Type B pancreatic cell (in vitro differentiated cells): ENCODE measurements at places on chromosomes 5 and 9. TPM values are rescaled to one million over a fixed set of nuclear protein-coding genes. Genes with fewer than 3 reads are reported as not detected.
A peak's percentile ranks its signal among the peaks of the same experiment; 100 is the strongest.

GRCh38 chr5:6705959-6706358 is 7.3 kb upstream of the TENT4A start:
- no peaks in the 10 kb centered on the region for H3K36me3 ChIP-seq
- no peak overlapping the region for H3K27ac ChIP-seq
- H3K4me3 ChIP-seq, result no peak overlapping the region
- peaks cover 15% of the 10 kb centered on the region for H3K27me3 ChIP-seq

GRCh38 chr9:100084734-100085133 is 14.1 kb downstream of the ERP44 start:
- no peaks in the 10 kb centered on the region for H3K27me3 ChIP-seq
- no peak for DNase-seq
- no peaks in the 10 kb centered on the region for H3K36me3 ChIP-seq

DNA sequence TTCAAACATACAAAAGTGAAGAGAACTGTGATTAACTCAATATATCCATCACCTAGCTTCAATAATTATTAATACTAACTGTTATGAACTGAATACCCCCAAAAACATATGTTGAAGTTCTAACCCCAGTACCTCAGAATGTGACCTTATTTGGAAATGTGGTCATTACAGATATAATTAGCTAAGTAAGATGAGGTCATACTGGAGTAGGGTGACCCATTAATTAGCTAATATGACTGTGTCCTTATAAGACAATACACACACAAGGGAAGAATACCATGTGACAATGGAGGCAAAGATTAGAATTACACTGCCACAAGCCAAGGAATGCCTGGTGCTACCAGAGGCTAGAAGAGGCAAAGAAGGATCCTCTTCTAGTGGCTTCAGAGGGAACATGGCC is 7.8 kb downstream of the RRAGA start:
- H3K27ac ChIP-seq, result no peak overlapping the region
- H3K27me3 ChIP-seq, result no peaks in the 10 kb centered on the region
- H3K36me3 ChIP-seq, result peaks cover 50% of the 10 kb centered on the region
- H3K4me1 ChIP-seq, result no peaks in the 10 kb centered on the region
- H3K4me3 ChIP-seq, result no peak overlapping the region

GRCh38 chr5:34484216-34484920 is 171.8 kb upstream of the RAI14 start:
- DNase-seq, result no peak
- H3K4me3 ChIP-seq, result no peak overlapping the region
- H3K4me1 ChIP-seq, result peaks cover 46% of the 10 kb centered on the region
- H3K27me3 ChIP-seq, result no peaks in the 10 kb centered on the region
- peaks cover 6% of the 10 kb centered on the region for H3K36me3 ChIP-seq
- no peak overlapping the region for H3K27ac ChIP-seq

- H3K4me1 ChIP-seq, result peaks cover 6% of the 10 kb centered on the region
- DNase-seq, result no peak
- no peak overlapping the region for H3K27ac ChIP-seq
- H3K27me3 ChIP-seq, result peaks cover 7% of the 10 kb centered on the region
Measured at GRCh38 chr5:107218457-107219193, 452.1 kb downstream of the EFNA5 start.

DNA sequence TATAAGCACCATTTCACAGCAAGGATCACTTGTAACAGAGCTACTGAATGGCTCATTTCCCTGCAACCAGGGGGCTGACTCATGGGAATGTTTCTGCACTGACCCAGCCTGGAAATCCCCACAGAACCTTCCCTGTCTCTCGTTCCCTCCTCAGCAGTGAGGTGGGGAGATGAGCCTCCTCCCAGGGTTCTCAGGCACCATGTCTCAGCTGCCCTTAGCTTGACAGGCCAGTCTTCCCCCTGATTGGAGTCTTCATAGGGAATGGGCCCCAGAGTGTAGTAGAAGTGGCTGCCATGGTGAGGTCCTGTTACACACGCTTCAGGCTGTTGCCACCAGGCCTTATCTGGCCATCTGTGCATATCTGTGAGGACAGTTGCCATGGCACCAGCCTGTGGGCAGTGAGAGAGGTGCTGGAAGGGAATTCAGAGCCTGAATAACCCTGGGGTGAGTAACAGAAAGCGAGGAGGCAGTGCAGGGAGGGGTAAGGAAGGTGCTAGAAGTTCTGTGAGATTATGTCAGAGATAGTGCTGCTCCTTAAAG is 324.4 kb downstream of the ENC1 start:
- no peak overlapping the region for H3K4me3 ChIP-seq
- DNase-seq, result no peak
- H3K36me3 ChIP-seq, result no peaks in the 10 kb centered on the region
- peaks cover 43% of the 10 kb centered on the region for H3K4me1 ChIP-seq
- H3K27me3 ChIP-seq, result no peaks in the 10 kb centered on the region
- peak overlapping the region; percentile 35 for H3K27ac ChIP-seq

- no peaks in the 10 kb centered on the region for H3K27me3 ChIP-seq
- H3K36me3 ChIP-seq, result no peaks in the 10 kb centered on the region
- H3K4me1 ChIP-seq, result peaks cover 21% of the 10 kb centered on the region
- DNase-seq, result no peak
- H3K4me3 ChIP-seq, result no peak overlapping the region
Measured at GRCh38 chr9:18795947-18796671, 236.9 kb downstream of the SAXO1 start.

NKD2 gene
- 23.3 and 24.3 TPM in 2 replicates for total RNA-seq

NXNL2 gene
- total RNA-seq, result 0.58 and 1.8 TPM in 2 replicates

DNA sequence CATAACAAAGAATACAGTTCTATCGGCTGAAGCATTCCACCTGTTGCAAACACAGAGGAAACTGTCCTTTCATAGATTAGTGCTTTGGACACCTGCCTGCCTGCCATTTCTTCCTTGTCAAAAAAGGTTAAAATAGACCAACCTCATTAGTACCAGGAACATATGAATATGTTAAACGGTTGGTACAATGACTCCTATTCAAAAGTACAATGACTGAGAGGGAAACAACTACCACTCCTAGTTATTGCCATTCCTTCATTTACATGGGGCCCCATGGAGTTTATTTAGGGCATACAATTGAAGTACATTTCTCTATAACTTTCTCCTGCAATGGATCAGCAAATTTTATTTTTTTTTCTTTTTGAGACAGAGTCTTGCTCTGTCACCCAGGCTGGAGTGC is 77.4 kb upstream of the PIP5K1B start:
- H3K27ac ChIP-seq, result no peak overlapping the region
- H3K4me1 ChIP-seq, result no peaks in the 10 kb centered on the region
- no peak for DNase-seq
- peaks cover 11% of the 10 kb centered on the region for H3K27me3 ChIP-seq
- no peak overlapping the region for H3K4me3 ChIP-seq

GRCh38 chr9:34139477-34140146 is 13.1 kb upstream of the DCAF12 start:
- no peak overlapping the region for H3K27ac ChIP-seq
- DNase-seq, result no peak
- no peaks in the 10 kb centered on the region for H3K4me1 ChIP-seq
- no peaks in the 10 kb centered on the region for H3K27me3 ChIP-seq

GRCh38 chr5:64299805-64300204 is 134.2 kb downstream of the RNF180 start:
- no peak for DNase-seq
- no peaks in the 10 kb centered on the region for H3K4me1 ChIP-seq
- H3K4me3 ChIP-seq, result no peak overlapping the region
- H3K36me3 ChIP-seq, result no peaks in the 10 kb centered on the region

JAKMIP2 gene
- total RNA-seq, result 2.7 and 13.8 TPM in 2 replicates

DNA sequence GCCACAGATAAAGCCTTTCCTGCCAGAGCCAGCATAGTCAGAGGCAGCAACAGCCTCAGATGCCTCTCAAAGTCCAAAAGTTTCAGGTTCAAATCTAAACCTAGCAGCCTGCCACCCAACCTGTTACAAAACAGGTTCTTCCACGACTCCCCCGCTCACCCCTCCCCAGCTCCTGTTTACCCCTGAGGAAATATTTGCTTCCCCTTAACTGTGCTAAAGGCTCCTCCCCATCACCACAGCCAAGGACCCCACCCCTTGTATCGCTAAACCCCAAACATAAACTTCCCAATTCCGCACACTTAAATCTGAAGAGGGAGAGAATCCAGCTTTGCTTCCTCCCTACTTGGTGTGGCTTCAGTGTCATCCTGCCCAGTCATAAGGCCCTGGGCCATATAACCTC is 15.4 kb upstream of the VDAC1 start:
- no peaks in the 10 kb centered on the region for H3K27me3 ChIP-seq
- H3K4me3 ChIP-seq, result peak overlapping the region; percentile 73
- H3K27ac ChIP-seq, result peak overlapping the region; percentile 94

DNA sequence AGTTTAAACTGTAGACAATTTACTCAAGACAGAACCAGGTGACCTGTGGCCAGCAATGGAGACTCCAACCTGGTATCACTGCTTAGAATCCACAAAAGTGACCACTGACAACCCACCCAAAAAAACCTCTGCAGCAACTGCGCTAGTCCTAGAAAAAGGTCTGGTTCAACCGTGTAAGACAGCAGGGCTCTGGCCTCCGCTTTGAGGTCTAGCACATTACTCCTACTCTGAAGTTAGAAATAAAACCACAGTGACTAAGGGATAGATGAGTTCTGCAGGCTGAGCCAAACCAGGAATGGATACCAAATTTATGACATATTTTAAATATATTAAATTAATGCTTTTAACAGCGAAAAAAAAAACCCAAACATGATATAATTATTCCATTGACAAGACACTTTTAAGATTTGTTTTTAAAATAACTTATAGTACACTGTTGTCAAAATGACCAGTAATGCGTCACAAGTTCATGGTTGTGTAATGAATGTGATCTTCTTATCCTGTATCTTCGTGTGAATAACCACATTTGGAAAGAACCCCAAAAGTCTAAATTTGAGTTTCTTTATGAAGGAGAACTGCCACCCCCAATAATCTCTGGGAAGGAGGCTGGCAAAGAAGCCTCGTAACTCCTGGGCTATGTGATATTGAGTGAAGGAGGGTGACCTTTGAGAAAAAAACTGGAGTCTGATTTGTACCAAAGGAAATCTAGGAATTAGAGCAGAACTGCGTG is 101.9 kb upstream of the SLC44A1 start:
- no peak overlapping the region for H3K4me3 ChIP-seq
- no peak for DNase-seq
- H3K36me3 ChIP-seq, result no peaks in the 10 kb centered on the region

DNAI1 gene
- 0.69 and 4.4 TPM in 2 replicates for total RNA-seq

PDE8B gene
- 16.7 and 69.8 TPM in 2 replicates for total RNA-seq

DNA sequence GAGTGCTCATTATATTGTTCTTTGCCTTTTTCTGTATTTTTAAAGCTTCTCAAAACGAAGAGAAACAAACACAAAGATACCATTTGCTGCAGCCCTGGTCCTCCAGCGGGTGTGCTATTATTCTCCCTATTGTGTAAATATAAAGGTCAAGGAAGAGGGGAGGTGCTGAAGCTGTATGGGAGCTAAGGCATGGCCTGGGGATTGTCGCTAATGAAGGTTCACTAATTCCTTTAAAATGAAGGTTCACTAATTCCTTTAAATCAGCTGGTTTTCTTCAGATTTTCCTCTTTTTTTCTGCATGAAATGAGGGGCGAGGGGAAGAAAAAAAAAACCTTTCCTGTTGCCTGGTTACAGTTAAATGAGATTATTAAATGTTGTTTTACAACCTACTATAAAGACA is 74.5 kb upstream of the MAP1B start:
- peaks cover 24% of the 10 kb centered on the region for H3K4me1 ChIP-seq
- no peak overlapping the region for H3K4me3 ChIP-seq
- H3K27ac ChIP-seq, result no peak overlapping the region
- H3K27me3 ChIP-seq, result no peaks in the 10 kb centered on the region
- no peaks in the 10 kb centered on the region for H3K36me3 ChIP-seq
- no peak for DNase-seq
